ENCODE measurements at places on chromosomes 5 and 9.

DNA sequence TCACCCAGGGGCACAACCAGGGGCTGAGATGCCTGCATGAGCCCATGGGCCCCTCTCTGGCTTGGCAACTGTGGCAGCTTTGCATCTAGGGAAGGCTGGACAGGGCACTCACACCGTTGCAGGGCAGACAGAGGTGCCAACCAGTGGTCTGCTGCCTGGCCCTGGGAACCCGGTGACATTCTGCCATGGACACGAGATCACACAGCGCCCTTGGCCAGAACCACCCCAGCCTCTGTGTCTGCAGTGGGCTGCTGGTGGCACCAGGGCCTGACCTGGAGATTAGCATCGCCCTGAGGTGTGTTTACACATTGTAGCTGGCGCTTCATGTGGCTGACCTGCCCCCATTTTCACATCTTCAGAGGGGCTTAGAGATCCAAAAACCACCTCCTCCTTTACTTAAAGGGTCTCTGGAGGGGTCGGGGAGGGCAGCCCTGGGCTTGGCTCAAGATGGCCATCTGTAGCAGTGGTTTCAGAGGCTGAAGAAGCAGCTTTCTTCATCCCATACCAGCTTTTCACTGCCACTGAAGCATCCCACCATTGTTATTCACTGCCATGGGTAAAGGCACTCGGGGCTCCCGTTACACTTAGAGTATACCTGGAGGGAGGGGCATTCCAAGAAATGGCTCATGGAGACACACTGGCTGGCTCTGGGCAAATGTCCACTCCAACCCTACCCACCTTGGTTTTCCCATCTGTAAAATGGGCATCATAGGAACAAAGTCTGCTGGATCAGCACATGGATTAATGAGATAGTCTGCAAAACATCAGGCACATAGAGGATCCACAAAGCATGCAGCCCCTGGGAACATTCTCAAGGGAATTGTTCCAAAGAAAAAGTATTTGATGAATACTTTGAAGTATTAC, 11.4 kb downstream of the DCANP1 start:
- no peak for ATAC-seq

GRCh38 chr5:149108651-149109280, 32.5 kb upstream of the ABLIM3 start:
- no peak for ATAC-seq

DNA sequence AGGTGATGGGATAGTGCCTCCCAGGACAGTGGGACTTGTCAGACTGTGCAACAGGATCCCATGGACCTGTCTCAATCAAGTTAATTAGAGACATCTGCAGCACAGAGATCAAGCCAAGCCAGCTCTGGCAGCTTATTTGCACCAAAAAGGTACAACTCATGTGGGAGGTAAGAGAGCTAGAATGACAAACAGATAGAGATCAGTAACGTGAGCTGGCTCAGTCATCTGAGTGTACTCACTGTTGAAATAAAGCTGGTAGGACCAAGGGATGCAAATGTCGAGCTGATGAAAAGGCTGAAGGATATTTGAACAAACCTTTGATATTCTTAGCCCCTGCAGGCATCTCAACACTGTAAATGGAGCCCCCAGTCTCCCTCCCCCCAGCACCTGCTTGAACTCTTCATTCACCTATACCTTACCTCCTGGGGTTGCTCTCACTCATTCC, 198.1 kb downstream of the EFNA5 start:
- ATAC-seq = no peak

DNA sequence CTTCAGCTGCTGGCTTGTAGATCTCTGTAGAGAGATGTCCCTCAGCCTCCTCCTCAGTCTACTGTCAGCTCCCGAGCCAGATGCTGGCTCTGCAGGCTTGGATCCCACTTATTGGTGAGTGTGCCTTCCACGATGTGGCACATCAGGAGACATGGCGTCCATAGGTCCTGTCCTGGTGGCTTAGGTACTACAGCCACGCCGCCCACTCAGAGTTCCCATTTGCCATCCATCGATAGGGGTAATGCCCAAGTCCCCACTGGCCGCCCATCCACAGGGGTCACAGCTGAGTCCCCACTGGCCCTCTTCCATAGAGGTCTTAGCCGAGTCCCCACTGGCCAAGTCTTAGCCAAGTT, 17.3 kb downstream of the EXOC3 start:
- no peak for ATAC-seq

DNA sequence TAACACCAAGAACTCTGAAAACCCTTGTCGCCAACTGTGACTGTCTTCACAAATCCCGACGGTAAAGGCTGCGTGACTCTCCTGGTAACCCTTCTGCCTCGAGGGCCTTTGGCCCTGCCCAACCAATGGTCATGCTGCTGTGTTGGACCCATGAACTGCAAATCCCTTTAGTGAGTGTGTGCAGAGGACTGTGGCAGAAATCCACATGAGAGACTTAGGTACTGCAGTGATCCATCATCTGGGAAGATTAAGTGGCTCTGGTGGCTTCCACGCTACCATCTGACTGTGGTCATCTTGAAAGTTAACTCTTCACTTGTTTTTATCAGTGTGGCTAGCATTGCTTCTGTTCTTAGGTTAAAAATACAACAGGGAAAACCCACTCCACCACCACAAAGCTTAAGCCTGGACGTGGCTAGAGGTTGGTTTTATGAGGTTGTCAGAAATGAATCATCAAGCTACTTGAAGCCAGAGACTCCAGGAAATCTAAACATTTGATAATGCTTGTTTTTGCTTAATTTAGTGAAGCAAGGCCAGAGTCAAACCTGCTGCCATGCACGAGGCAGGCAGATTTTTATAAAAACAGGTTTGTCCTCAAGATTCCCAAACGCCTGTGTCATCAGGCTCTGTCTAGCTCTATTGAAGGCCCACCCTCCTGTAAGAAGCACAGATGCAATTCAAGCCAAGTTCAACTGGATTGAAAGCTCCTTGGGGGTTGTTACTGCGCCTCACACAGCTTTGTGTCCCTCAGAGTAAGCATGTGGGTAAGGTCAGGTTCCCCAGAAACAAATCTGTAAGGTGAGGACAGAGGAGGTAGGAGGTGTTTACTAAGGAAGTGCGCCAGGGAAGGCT, 52.7 kb upstream of the ERCC6L2 start:
- peak; percentile 75 for ATAC-seq

- no peak for ATAC-seq
Observed at GRCh38 chr5:119583684-119584083, 45.7 kb upstream of the FAM170A start.

DNA sequence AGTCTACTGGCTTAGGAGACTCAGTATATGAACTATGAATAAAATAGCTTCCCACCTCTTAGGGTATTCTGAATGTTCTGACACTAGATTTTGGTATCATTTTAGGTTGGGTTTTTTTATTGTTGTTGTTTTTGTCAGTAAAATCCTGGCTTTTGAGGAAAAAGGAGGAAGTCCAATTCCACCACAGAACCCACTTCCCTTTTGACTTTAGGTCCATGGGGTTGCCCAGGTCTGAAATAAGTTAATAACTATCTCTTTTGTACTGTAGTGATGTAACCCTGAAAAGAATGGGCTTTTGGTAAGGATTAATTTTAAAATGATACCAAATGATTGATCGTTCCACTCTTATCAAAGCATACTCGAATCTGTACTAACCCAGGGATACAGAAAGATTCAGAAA, 29.1 kb upstream of the IL12B start:
- ATAC-seq = no peak

DNA sequence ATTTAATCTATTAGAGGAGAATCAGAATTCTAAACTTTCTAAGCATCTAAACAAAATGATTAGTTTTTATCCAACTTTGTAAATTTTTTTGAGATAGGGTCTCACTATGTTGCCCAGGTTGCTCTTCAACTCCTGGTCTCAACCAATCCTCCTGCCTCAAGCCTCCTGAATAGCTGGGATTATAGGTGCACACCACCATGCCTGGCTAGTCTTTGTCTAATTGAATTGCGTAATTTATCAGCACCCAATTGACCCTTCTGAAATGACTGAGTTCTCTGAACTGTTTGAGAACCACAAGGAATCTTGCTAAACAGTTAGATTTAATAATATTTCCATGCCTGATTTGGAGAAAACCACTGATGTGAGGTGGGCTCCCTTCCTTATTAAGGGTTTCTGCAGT, 75.7 kb downstream of the PJA2 start:
- no peak for ATAC-seq

DNA sequence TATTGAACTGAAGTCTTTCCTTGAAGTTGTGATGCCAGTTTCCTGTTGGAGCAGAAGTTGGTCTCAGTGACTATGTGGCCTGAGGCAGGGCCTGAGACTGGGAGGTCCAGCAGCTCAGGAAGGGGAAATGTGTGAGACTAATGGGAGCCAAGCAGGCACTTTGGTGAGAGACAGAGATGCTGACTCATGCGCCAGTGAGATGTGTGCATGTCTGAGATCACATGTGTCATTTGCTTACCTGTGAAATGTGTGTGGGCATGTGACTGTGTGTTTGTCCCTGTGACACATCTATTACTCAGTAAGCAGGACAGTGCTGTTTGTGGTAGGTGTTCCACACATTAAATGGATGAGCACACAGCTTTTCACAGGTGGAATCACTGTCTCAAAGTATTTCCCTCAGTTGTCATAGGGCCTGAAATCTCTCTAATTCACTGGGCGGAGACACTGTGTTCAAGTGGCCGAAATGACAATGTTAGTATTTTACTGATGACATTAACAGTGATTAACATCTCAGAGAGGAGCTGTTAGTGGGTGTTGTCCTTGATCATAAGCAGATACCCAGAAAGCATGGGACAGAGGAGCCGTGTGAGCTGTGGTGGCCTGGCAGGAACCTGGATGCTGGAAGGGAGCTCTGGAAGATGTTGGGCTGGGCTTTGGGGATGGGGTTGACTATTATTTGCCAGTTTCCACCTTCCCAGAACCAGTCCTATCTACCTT, 7.4 kb downstream of the NPR2 start:
- peak; percentile 99 for ATAC-seq

GRCh38 chr9:81885602-81886001, 42.6 kb upstream of the SPATA31D4 start:
- ATAC-seq = no peak

GRCh38 chr5:68225188-68225910, 9.8 kb downstream of the PIK3R1 start:
- ATAC-seq = no peak

DNA sequence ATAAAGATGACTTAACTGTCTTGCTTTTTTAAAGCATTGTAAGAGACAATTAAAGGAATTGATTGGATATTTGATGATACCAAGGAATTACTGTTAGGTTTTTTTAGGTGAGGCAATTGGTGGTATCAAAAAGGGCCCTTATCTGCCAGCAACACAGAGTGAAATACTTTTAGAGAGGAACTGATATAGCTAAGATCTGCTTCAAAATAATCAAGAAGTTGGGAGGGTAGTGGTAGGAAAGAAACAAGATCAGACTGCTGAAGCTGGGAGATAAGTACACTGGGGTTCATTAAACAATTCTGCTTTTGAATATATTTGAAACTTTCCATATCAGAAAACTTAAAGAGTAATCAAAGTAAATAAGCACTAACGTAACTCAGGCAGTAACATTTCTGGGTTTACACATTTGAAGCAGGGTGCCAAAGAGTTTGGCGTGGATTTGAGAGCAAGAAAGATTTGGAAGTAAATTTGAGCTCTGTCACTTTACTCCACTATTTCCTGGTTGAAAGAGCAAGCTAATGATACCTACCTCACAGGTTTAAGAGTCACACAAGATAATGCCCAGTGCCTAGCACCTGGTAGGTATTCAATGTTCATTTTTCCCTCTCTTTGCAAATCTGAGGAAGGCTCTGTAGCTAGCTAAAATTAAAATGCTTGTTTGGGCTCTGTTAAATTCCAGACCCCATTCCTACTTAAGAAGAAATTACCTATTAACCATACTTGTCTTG, 6.9 kb downstream of the ERMP1 start:
- ATAC-seq = no peak

DNA sequence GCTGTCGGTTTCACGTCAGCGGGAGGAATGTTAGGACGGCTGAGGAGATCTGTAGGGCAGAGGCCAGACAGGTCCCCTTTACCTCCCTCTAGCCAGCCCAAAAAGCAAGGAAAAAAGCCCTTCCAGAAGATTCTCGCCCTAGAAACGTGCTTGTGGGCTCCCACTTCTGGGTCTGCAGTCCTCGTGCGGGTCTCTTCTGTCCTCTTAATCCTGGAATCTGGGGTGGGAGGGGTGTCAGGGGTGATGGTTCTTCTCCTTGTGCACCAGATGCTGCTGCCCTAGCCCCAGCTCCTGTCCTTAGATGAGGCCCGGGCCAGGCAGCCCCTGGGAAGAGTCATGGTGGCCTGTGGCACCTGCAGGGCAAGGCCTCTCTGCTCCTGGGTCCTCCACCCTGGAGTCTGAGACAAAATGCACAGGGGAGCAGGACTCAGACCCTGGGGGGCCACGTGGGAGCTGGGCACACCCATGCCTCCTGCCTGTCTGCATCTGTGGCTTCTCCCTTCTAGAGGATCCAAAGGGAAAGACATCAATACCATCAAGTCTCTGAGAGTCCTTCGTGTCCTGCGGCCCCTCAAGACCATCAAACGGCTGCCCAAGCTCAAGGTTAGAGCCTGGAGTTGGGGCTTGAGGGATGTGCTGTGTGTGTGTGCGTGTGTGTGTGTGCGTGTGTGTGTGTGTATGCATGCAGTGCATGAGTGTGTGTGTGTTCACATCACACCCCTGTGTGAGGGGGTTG, 174.2 kb downstream of the CACNA1B start:
- no peak for ATAC-seq

DNA sequence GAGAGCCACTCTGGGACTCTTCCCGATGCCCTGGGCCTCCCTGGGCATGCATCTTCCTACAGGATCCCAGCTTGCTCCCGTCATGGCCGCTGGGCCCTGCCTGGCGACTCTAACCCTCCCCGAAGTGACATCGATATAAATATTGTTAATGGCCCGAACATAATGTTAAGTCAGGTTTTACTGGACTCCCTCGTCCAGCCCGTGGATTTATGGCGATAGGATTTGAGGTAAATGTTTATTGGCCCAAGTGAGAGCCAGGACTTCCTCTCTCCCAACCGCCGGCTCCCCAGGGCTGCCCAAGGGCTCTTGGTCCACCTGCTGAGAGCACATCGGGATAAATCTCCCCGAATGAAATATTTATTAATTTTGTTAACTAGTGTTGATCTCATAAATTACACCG, 246.3 kb downstream of the PBX3 start:
- no peak for ATAC-seq

DNA sequence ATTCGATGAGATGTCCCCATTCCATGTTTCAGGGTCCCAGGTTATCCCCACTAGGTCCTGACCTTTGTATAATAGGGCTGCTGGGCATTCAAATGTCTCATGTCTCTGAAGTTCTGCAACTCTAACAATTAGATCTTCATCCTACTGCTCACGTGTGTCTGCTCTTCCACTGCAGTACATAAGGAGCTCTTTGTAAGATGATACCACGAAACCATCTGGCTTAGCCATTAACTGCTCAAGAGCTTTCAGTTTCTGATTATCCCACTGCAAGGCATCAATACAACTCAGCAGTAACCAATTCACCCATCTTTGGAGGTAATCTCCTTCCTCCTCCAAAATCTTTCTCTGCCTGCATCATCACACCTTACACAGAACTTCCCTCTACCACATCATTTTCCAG, 49.9 kb upstream of the PPP2CA start:
- no peak for ATAC-seq

- ATAC-seq = no peak
Observed at GRCh38 chr5:13378091-13378490, 566.4 kb downstream of the DNAH5 start.

- no peak for ATAC-seq
Observed at GRCh38 chr9:12826924-12827565, 52.2 kb downstream of the LURAP1L start.

GRCh38 chr5:33311893-33312292, 128.9 kb upstream of the TARS1 start:
- ATAC-seq = no peak

GRCh38 chr5:1985781-1986180, 103.1 kb upstream of the IRX4 start:
- no peak for ATAC-seq

GRCh38 chr5:142433526-142434321, 108.9 kb upstream of the SPRY4 start:
- no peak for ATAC-seq

Data from activated CD4-positive, CD25-positive, alpha-beta regulatory T cell treated with anti-CD3 and anti-CD28 coated beads, Interleukin-2, amount 50 U/mL, for 24 hours (primary cell).